ENCODE measurements at places on chromosomes 3 and 15.
A peak's percentile ranks its signal among the peaks of the same experiment; 100 is the strongest.

GRCh38 chr3:177005718-177006405, 191.4 kb downstream of the TBL1XR1 start:
- DNase-seq: no peak

GRCh38 chr15:63358241-63359029, 23.2 kb downstream of the CA12 start:
- DNase-seq: no peak

DNA sequence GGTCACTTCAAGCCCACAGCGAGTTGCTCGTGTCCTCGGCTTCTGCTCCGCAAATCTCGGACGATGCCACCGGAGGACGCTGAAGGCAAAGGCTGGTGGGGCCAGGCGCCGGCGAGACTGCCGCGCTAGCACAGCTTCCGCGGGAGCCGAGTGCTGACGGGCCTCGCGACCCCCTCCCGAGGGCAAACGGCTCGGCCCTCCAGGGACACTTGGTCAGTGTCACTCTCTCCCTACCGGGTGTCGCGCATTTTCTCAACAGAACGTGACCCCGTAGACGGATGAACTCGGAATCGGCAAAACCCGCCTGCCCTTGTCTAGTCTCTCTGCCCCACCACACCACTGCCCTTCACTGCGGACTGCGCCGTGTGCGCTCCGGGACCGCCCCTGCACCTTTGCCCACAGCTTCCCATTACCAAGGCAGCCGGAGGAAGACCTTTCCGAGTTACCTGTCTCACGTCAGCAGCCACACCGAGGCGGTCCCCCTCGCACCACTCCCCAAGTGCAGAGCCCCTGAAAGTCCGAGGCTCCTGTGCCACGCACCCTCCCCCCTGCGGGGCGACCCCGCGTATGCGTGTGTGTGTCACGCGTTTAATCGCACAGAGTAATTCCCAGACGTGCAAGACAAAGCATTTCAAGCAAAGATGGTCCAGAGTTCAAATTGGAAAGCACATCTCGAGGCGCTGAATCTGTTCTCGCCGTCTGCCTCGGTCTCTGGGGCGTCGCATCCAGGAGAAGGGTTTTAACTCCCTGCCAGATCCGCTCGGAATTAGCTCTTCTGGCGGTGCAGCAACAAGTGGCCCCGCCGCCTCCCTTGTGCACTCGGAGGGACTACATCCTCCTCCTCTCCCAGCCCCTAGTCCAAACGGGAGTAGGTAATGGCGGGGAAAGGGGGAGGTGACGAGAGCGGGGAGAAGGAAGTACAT, 245.0 kb upstream of the TOPAZ1 start:
- DNase-seq: no peak

- DNase-seq: peak; percentile 41
Measured at GRCh38 chr15:101641129-101641764, 10.9 kb downstream of the TM2D3 start.

- no peak for DNase-seq
Measured at GRCh38 chr3:189192725-189193124, 21.0 kb downstream of the TPRG1 start.

- DNase-seq: no peak
Measured at GRCh38 chr15:71118881-71119632, 3.8 kb downstream of the THSD4 start.

DNA sequence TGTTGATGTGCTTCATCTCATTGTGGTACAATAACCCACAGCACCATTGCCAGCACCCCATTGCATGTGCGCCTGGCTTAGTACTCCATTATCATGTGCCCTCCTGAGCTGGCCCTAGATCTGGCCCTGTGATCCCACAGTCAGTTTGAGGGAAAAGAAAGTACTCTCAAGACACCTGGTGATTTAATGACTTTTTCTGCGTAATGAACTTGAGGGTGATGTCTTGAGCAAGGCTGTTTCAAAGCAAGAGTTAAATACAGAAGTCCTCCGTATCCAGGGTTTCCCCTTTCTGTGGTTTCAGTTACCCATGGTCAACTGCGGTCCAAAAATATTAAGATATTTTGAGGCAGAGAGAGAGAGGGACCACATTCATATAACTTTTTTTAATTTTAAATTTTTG, 16.3 kb downstream of the C3orf20 start:
- DNase-seq: no peak

DNA sequence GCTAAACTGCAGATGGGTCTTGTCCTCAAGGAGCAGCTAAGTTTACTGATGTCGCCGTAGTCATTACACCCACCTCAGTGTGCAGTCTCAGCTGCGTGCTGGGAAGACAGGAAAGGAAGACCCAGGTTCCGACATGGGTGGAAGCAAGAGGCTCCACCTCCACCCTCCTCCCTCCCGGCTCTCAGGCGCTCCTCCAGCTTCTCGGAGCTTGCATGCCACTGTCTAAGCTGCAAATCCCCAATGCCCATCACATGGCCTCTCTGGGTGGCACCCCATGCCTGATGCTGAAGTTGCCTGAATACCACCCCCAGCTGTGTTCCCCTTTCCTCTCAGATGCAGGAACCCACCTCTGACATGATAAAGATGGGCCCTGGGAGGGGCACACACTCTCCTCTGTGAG, 58.5 kb downstream of the MGLL start:
- DNase-seq: no peak

DNA sequence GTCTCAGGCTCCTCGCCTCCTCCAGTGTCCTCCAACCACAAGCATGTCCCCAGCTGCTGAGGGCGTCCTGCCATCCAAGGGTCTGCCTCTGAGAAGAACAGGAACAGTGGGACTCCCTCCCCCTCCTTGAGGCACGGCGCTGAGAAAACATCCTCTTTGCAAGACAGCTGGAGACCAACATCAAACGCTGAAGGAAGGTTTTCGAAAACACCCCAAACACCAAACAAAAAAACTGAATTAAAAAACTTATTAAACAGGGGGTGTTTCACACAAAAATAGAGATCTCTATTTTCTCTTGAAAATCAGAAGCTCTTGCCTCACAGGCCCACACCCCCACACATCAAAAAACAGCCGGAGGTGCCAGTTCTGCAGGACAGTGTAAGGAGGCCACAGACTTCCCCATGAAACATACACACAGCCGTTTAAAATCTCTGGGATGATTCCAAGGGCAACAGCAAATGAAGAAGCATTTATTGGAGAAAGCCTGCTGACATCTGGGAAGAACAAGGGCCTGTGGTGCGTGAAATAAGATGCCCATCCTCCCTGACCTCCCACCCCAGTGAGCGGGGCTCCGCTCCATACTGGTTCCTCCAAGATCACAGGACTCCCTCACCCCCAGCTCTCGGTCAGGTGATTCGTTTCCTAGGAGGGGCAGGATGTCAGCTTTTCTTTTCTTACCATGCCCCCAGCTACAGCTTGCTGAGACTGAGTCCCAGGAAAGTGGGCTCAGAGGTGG, 71.3 kb downstream of the NUP210 start:
- no peak for DNase-seq

Data from NCI-H1048 (cell line).